ENCODE measurements at places on chromosomes 3 and 15.

DNA sequence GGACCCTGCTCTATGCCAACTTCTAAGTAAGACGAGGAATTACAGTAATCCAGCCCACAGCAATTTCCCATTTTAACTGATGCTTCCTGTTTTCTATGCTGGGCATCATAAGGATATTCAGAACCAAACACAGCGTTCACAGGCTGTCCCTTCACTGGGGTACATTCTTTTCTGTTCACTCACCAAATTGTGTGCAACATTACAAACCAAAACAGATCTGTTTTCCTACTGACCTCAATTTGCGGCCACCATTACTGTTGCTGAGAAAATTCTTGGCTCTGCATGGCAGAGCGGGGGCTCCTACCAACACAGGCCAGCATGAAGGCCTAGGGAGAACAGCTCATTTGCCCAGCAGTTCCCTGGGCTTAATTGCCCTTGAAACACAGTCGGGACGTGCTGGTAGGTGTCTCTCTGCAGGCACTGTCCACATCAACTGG lies 76.5 kb downstream of the MYO1E start:
- DNase-seq = no peak

- DNase-seq = no peak
Observed at GRCh38 chr3:41489231-41489630, 289.9 kb downstream of the CTNNB1 start.

- no peak for DNase-seq
Observed at GRCh38 chr15:36831125-36831903, 251.9 kb downstream of the CDIN1 start.

DNA sequence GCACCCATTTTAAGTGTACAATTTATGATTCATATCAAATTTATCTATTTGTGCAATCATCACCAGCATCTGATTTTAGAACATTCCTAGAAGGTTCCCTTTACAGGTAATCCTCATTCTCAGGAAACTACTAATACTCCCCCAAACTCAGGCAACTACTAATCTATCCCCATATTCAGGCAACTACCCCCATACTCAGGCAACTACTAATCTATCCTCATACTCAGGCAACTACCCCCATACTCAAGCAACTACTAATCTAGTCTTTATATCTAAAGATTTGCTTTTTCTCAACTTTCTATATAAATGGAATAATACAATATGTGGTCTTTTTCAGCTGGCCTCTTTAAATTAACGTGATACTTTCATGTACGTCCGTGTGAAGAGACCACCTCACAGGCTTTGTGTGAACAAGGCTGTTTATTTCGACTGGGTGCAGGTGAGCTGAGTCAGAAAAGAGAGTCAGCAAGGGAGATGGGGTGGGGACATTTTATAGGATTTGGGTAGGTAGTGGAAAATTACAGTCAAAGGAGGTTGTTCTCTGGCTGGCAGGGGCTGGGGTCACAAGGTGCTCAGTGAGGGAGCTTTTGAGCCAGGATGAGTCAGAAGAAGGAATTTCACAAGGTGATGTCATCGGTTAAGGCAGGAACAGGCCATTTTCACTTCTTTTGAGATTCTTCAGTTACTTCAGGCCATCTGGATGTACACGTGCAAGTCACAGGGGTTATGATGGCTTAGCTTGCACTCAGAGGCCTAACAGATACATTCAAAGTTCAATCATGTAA lies 1444.5 kb upstream of the CADM2 start:
- DNase-seq = no peak

DNA sequence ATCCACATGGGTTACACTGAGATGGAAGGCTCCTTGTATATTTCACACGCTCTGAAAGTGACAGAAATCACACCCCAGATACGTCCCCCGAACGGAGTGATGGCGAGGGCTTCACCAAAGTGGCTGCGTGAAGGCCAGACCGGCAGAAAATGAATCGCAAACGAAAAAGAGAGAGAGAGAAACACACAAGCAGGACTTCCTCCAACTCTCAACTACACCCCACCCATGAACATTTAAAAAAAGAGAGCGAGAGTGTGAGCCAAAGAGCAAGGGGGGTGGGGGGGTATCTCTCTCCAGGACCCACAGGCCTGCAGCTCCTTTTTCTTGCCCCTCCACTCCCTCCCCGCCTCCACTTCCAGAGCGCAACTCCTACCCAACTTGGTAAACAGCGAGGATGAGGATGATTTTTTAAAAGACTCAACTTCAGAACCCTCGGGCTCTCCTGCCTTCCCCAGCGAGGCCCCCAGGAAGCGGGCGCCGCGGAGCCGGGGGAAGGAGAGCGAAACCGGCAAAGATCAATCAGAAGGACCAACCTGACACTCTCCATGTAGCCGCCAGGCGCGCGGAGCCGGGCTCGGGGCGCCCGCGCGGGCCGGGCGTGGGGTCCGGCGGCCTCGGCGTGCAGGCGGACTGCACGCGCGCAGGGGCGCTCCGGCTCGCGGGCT lies 519.1 kb downstream of the FOXP1 start:
- peak; percentile 59 for DNase-seq

GRCh38 chr3:10474275-10474646 lies 31.1 kb downstream of the ATP2B2 start:
- DNase-seq = no peak

DNA sequence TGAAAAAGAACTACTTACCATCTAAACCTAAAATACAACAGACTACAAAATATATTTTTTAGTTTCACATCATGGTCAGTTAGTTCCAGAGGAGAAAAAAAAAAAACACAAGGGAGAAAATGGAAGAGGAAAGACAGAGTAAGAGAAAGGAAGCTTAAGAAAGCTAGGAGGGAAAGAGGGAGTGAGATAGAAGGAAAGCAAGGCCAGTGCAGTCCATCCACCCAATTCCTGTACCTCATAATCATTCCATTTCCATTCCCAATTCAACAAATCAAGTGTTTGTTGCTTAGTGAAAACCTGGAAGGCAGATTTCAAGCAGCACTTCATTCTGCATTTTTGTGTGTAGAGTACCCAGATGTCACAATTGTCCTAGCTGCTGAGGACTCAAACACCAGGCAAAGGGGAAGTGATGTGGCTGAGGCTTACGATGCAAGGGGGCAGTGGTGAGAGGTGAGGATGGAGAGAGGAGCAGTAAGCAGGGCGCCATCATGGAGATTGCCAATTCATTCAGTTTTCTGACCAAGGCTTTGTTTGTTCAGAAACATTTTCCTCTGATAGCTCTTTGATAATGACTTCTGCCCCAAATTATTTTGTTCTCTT lies 83.6 kb upstream of the GSK3B start:
- no peak for DNase-seq

DNA sequence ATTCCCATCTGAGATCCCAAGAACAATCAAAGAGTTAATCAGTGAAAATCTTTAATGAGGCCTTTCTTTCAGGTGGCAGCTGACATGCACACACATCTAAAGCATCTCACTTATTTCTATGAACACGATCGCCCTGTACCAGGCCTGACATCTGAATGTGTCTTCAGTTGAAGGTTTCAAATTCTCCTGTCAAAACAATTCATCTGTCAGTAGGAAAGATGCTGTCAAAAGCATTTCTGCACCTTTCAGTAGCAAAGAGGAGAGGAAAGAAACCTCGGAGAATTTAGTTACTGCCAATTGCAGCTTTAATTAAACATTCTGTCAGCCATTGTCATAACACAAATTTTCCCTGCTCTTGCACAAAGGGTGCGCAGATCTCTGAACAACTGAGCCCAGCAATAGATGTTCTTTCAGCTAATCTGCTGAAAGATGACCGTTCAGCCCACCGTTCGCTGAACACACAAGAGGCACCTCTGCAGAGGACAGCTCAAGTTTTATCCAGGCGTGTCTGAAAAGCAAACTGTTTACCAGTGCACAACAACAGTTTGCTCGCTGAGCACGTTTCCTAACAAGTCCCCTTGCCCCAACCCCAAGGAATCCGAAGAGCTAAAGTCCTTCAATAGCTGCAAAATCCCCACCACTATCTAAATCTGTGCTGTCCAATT lies 34.1 kb downstream of the LRIG1 start:
- DNase-seq = no peak

DNA sequence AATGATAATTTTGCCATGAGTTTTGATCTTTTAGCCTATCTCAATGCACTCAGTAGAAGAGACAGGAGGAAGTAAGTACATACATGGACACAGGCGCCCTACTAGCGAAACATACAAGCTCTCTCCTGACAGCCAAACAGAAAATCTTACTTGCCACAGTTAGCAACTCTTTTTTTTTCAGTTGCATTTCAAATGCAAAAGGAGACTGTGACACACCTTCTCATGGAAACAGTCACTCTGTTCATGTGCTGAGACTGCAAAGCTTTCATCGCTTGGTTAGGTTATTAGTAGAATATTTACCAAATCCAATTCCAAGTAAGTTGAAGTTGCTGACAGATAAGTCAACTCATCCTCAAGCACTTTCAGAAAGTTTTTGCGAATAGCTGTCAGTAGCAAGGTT lies 223.3 kb downstream of the FOXP1 start:
- no peak for DNase-seq

- DNase-seq = no peak
Observed at GRCh38 chr15:90645873-90646575, 71.1 kb upstream of the BLM start.

GRCh38 chr3:62548528-62549205 lies 175.3 kb upstream of the FEZF2 start:
- DNase-seq = no peak

DNA sequence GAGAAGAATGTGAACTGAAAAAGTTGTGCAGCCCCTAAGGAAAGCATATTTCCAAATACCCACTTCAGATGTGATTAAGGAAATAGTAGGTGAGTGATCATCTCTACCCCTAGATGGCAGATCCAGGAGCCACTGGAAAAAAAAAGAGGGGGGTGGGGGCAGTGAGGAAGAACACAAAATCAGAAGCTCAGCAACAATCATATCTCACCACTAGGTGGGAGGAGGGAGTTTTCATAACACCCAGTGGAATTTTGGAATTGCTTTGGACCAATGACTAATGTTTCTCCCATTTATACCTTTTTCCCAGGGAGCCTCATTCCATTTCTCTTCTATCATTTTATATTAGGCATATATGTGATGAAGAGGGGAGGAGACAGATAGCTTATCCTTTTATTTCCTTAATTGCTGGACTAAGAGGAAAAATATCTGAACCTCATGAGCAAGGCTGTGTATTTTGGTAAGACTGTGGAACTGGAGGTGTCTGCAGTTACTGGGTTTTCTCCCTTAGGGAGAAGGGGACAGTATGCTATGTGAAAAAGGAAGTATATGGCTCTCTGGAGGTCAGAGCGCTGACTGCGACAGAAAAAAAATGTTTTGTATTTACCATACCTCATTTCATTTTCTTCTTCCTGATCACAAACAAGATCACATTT lies 363.4 kb downstream of the GAP43 start:
- no peak for DNase-seq

DNA sequence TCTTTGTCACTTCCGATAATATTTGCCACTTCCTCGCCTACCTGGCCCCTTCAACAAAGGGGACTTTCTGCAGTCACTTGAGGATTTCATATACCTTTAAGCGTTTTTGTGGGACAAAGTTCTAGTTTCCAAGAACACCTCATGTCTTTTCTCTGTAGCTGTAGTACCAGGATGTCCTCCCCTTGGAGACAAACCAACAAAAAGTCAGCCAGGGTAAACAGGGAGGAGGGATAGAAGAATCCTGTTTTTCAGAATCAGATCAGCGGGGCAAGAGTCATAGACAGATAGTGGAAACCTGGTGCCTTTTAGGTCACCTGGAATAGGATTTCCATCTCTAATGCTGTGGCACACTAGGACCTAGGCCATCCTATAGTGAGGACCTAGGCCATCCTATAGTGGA lies 4.5 kb downstream of the LRRC3B start:
- no peak for DNase-seq

GRCh38 chr15:39304931-39305728 lies 275.7 kb upstream of the THBS1 start:
- no peak for DNase-seq

DNA sequence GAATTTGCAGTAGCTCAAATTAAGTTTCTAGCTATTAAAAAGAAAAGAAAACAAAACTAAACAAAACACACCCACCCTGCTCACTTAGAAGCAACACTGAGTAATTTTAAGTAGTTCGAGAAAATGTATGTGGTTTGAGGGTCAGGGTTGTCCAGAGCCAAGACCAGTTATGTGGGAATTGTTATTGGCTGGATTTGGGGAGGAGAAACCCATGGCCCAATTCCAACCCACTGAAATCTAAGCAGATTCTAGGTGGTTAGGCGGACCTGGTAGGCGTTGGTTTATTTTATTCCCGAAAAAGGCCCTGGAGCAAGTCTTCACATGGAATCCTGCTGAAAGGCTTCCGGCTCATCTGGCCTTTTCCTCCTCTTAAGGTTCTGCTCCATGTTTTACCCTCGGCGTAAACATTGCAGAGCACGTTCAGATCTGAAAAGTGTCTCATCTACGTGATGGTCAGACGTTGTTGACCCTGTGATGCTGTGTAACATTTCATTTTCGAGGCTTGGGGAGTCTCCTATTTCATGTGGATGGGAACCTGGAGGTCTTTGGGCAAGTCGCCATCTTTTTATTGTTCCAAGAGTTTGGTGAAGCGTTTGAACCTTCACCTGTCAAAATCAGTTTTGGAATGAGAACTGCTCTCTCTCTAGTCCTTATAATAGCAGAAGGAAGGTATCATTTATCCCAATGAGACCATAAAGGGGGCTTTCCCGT lies 64.0 kb downstream of the FLNB start:
- no peak for DNase-seq

GRCh38 chr3:104673981-104674380 lies 692.7 kb upstream of the ALCAM start:
- DNase-seq = no peak

GRCh38 chr15:88132499-88132898 lies 124.0 kb downstream of the NTRK3 start:
- DNase-seq = no peak

GRCh38 chr3:72004749-72005292 lies 219.9 kb upstream of the PROK2 start:
- no peak for DNase-seq

GRCh38 chr3:184381261-184382224 lies 1.7 kb downstream of the CHRD start:
- no peak for DNase-seq
